ENCODE measurements at places on chromosomes 5 and 9.
A peak's percentile ranks its signal among the peaks of the same experiment; 100 is the strongest.

GRCh38 chr5:51997949-51998348 lies 614.7 kb downstream of the ISL1 start:
- DNase-seq, result no peak

DNA sequence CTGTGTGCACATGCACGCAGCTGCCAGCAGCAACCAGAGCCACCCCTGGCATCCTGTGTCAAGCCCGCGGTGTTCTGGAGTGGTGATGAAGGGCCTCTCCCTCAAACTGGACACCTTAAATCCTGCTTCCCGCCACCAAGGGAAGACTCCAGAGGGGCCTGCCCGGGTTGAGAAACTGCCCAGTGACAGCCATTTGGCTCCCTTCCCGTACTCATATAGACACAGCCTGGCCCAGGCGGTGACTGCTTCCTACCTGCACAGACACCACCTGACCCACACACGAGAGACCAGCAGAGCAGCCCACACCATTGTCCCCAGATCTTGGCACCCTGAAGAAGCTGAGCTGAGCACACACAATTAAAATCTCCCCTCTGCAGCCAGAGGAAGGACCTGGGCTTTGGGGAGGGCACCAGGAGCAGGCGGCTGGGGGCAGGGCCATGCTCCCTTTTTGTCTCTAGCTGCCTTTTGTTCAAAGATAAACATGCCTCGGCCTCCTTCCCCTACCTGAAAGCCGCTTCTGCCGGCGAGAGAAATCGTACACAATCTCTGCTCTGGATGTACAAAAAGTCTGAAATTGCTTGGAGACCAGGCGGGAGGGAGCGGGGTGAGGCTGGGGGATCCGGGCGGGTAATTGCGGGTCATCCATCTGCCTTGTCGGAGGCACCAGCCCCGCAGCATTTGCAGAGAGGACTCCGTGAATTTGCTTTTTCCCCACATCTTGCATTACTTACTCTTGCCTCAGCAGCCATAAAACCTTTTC lies 78.4 kb downstream of the TSPAN17 start:
- no peak for DNase-seq

- DNase-seq, result no peak
Measured at GRCh38 chr9:131480258-131480657, 22.5 kb upstream of the POMT1 start.

DNA sequence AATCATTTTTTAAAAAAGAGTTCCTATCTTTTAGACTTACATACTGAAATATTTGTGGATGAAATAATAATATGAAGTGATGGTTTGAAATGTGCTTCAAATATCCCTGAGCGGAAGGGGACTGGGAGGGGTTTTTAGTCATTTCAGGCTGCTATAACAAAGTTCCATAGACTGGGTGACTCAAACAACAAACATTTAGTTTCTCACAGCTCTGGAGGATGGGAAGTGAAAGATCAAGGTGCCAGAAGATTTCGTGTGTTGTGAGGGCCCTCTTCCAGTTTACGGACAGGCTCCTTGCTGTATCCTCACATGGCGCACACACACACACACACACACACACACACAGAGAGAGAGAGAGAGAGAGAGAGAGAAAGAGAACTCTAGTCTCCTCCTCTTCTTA lies 27.1 kb upstream of the TEX10 start:
- no peak for DNase-seq

DNA sequence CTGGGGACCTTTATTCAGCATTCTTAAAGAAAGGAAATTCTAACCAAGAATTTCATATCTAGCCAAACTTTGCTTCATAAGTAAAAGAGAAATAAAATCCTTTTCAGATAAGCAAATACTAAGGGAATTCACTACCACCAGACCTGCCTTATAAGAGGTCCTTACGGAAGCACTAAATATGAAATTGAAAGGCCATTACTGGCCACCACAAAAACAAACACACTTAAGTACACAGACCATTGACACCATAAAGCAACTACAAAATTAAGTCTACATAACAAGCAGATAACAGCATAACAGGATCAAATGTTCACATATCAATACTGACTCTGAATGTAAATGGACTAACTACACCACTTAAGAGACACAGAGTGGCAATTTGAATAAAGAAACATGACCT lies 361.4 kb upstream of the POU5F2 start:
- DNase-seq, result no peak

GRCh38 chr9:129594632-129595031 lies 26.3 kb downstream of the C9orf50 start:
- no peak for DNase-seq

DNA sequence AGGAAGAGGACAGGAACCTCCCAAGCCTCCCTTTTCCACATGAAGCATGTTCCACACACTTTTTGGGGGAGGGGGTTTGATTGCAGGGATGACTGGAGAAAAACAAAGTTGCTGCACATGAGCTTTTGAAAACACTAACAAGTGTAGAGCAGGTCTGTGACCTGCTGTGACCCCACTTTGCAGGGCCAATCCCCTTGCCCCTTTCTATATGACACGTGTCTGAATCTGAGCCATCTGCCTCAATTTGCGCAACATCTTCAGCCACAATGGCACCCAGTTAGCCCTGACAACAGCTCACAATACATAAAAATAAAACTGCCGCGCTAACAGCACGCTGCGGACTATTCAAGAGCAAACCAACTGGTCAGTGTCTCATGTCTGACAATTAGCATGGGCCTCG lies 227.8 kb upstream of the TBCA start:
- no peak for DNase-seq

- no peak for DNase-seq
Measured at GRCh38 chr5:69364414-69364813, 4.9 kb downstream of the AK6 start.

DNA sequence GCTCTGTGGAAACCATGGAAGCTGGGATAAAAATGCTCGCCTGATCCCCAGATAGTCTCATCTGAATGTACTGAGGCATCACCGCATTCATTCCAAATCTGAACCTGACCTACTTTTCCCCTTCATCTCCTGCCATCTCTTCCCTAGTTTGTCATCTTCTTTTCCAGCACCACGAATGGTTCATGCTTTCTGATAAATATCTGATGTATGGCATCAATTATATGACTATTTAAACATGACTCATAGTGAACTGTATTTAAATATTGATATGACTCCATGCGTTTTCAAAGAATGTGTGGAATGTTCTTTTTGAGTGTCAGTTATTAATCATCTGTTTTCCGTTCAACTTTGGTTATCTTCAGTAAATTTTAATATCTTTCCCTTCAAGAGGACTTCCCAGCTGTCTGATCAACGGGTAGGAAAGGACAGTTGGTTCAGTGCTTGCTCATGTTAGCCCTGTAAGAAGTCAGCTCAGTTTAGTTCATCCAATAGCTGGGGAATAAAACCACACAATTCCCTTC lies 21.1 kb downstream of the BASP1 start:
- DNase-seq, result no peak

DNA sequence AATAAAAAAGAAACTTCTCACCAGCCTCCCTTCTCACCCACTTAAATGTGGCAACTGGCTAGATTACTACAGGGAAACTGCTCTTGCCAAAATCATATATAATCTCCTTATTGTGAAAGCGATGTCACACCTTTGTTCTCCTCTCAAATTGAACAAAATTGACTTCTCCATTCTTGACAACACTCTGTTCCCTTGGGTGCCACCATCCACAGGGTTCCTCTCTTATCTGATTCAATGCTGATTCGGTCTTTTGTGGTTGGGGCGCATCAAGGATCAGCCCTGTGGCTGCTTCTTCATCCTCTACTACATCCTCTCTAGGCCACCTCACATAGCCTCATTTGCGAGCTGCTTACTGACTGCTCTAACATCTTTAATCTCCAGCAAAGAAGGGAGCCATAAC lies 86.1 kb downstream of the EDIL3 start:
- DNase-seq, result no peak

DNA sequence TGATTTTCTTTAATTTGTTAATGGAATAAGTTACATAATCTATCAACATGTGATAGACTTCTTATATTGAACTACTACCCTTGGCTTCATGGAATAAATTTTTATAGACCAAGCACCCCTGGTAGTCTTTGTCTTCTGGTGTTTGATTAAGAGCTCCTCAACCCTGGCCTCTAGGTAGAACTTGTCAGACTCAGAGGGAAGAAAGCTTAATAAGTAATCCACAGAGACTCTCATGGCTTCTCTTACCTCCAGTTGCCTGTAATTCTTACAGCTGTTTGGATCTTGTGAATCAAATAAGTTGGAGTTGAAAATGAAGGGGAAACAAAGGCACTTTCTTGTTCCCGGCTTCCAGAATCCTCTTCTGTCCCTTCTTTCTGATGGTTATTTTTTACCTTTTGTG lies 7.0 kb upstream of the GPR21 start:
- no peak for DNase-seq

DNA sequence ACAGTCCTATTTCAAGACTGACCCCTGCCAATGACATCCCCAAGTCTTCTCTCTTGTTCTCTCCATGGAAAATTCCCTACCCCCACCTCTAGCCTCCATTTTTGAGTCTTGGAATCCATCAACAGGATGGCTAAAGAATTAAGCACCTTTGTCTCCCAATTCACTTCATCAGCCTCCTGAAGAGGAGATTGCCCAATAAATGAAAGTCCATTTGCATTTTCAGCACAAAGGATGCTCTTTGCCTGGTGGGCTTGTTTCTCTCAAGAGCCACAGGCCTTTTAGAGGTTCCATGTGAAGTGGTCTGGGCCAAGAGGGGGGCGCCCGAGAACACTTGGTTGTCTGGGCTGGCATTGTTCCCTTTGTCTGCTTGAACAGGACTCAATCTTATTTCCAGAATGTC lies 12.6 kb downstream of the HSD17B3 start:
- DNase-seq, result no peak

GRCh38 chr5:44795496-44795895 lies 13.3 kb upstream of the MRPS30 start:
- no peak for DNase-seq

DNA sequence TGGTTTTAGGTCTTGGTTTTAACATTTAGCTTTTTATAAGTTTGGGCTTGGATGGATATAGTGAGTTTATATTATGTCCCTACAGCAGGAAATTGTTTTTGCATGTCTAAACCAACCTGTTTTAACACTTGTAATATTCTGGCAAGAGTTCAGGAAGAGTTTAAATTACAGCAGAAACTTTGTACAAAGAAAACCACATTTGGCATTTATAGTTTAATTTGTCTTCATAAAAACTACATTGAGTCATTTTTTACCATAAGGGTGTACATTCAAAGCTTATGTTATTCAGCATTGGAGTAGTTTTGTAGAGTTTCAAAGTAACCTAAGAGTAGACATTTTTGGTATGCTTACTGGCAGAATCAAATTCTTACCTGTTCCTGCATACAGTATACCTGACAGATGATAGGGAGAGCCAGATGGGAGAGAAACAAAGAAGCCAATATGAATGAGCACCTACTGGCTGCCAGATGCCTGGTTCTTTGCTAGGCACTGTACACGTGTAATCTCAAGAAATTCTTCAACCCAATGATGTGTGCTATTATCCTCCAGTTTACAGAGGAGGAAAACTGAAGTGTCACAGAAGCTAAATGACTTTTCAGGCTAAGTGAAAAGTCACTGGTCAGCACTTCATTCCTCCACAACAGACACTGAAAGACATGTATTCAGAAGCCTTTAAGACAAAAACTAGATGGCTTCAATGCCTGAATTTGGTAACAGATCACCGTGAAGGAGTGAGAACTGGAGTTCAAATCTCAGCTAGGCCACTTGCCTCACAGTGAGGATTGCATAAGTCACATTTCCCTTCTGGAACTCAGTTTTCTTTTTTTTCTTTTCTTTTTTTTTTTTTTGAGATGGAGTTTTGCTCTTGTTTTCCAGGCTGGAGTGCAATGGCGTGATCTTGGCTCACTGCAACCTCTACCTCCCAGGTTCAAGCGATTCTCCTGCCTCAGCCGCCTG lies 25.9 kb upstream of the ECM2 start:
- DNase-seq, result no peak

GRCh38 chr5:54446379-54446732 lies 9.1 kb upstream of the HSPB3 start:
- no peak for DNase-seq

- DNase-seq, result peak; percentile 13
Measured at GRCh38 chr9:96232539-96233241, 69.3 kb downstream of the HSD17B3 start.

- DNase-seq, result no peak
Measured at GRCh38 chr9:32011049-32011448, 373.4 kb upstream of the ACO1 start.

- no peak for DNase-seq
Measured at GRCh38 chr5:168948746-168949145, 352.2 kb downstream of the SLIT3 start.

GRCh38 chr9:93196096-93197055 lies 12.4 kb downstream of the WNK2 start:
- no peak for DNase-seq

DNA sequence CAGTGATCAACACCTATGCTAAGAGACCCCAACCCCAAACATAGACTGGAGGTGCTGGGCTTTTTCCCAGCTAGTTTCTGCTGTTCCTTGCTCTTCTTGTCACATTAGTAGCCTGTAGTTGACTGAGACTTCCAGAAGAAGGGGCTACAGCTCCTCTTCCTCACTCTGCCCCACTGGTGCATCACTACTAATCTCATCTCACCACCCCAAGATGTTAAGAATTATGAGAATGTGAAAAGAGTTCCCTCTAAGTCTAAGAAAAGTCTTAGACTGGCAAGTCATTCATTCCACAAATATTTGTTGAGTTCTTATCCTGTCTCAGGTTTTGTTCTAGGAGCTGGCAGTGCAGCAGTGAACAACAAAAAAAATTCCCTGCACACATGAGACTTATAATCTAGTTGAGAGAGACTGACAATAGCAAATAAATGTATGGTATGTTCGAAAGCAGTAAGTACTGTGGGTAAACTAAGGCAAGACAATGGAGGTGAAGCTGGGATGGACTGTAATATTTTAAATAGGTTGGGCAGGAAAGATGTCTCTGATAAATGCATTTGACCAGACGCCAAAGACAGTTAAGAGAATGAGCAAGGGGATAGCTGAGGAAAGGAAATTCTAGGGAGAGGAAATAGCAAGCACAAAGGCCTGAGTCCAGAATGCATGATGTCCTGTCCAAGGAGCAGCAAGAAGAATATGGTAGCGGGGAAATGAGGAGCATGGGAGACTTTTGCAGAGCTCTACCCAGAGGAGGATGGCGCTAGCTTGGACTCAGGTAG lies 92.3 kb downstream of the PTCD2 start:
- DNase-seq, result no peak

DNA sequence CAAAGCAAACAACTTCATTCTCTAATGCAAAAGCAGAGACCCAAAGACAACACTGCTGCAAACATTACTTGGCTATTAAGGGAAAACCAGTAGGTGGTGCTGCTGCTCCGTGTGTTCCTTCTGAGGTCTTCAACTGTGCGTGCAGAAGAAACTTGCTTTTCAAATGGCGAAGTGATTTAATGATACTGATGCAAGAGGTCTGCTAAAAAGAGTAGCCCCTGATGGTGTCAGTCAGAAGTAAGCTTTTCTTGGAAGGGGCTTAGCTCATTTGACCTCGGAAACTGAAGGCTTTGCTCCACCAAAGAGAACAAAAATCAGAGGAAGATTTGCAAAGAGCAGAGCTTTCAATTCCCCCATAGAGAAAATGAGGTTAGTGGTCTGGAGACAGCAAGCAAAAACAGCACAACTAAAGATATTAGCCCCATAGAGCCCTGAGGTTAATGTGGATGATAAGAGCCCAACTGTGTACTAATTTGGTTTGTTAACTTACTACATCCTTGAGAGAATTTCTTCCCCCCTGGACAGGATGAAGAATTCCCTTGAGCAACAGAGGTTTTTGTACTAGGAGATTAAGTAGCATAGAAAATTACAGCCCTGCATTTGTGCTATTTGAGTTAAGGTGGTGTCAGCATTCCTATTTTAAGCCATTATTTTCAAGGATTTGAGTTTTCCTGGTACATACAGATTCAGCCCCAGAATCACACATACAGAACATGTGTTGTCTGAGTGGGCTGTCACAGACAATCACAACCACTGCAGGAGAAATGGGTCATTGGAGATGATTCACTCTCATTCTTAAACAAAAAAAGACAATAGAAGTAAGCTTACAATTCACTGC lies 153.2 kb upstream of the C9orf72 start:
- peak; percentile 51 for DNase-seq

All from nucleus accumbens (tissue), 56 donors.